ENCODE measurements at places on chromosomes 5 and 9.
A peak's percentile ranks its signal among the peaks of the same experiment; 100 is the strongest.

DNA sequence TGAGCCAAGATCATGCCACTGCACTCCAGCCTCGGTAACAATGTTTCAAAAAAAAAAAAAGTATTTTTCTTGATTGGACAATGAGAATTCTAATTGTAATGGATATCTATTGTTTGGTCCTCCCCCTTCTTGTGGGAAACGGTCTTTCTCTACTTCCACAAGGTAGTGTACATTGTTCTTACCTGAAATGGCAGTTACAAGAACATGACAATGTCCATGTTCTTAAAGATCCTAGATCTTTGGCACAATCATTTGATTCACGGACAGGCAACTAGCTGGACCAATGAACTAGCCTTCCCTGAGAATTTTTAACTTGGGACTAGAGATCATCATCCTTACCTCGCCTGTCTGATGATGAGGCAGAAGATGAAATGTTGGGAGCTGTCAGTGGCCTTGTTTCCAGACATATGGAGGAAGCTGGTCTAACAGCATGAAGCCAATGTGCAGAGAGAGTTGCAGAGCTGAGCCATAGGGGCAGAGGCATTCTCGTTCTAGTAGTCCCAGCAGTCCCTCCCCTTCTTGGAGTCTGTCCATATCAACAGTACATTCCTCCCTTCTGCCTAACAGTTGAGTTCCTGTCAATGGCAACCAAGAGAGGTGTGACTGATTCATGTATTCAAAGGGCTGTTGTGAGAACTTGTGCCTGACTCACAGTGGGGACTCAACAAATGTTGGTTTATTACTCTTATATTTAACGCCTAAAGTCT is 2.1 kb upstream of the MARCHF6 start:
- no peaks in the 10 kb centered on the region for H3K36me3 ChIP-seq
- H3K27ac ChIP-seq = no peak overlapping the region
- no peaks in the 10 kb centered on the region for H3K27me3 ChIP-seq
- no peak overlapping the region for H3K4me3 ChIP-seq

DNA sequence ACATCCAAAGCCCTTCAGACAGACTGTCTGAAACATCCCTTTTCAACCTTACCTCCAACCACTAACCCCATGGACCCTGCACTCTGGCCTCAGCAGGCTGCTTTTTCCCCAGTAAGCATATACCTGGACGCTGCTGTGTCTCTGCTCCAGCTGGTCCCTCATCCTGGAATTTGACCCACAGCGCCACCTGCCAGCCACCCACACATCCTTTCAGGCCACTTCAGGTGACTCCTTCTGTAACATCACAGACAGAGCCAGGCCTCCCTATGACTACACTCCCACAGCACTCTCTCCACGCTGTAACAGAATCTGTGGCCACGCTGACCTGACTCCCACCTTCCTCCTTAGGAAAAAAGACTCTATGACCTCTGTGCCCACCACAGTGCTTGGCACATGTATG is 3.4 kb downstream of the MGAT1 start:
- no peaks in the 10 kb centered on the region for H3K27me3 ChIP-seq
- H3K27ac ChIP-seq = peak overlapping the region; percentile 22
- peaks cover 10% of the 10 kb centered on the region for H3K4me1 ChIP-seq
- DNase-seq = no peak

GRCh38 chr5:172052450-172053236 is 46.2 kb upstream of the FBXW11 start:
- no peaks in the 10 kb centered on the region for H3K27me3 ChIP-seq
- peak overlapping the region; percentile 42 for H3K27ac ChIP-seq
- no peak for DNase-seq
- no peaks in the 10 kb centered on the region for H3K36me3 ChIP-seq

GRCh38 chr9:83537331-83538171 is 650 bp downstream of the FRMD3 start:
- H3K4me1 ChIP-seq = peaks cover 5% of the 10 kb centered on the region
- H3K27me3 ChIP-seq = no peaks in the 10 kb centered on the region
- peak overlapping the region; percentile 85 for H3K4me3 ChIP-seq
- no peak for DNase-seq
- H3K27ac ChIP-seq = no peak overlapping the region

DNA sequence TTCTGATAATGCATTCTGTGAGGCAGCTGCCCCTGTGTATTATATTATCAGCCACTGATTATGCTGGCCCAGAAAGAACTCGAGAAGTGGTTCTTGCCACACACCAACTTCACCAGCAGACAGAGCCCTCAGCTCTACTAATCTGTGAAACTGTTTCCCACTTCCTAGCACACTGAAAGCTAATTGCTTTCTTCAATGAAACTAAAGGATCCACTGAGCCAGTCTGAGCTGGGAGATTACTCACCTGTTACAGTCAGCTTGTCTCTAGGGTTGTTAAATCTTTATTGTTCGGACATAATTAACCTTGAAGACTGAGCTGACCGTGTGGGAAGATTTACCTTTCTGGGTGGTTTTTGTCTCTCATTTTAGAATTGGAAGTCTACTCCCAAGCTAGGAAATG is 263.2 kb downstream of the KCTD16 start:
- H3K4me1 ChIP-seq = no peaks in the 10 kb centered on the region
- H3K4me3 ChIP-seq = no peak overlapping the region
- H3K27me3 ChIP-seq = no peaks in the 10 kb centered on the region
- DNase-seq = no peak

- no peaks in the 10 kb centered on the region for H3K4me1 ChIP-seq
- no peaks in the 10 kb centered on the region for H3K36me3 ChIP-seq
- no peak overlapping the region for H3K27ac ChIP-seq
- H3K4me3 ChIP-seq = no peak overlapping the region
- H3K27me3 ChIP-seq = no peaks in the 10 kb centered on the region
These were observed 49.1 kb upstream of the EXOC3 start for GRCh38 chr5:393846-394275.

- H3K4me3 ChIP-seq = no peak overlapping the region
- no peak for DNase-seq
- H3K27ac ChIP-seq = no peak overlapping the region
- H3K36me3 ChIP-seq = no peaks in the 10 kb centered on the region
- no peaks in the 10 kb centered on the region for H3K4me1 ChIP-seq
- no peaks in the 10 kb centered on the region for H3K27me3 ChIP-seq
These were observed 9.6 kb downstream of the EPB41L4B start for GRCh38 chr9:109311286-109311685.

GRCh38 chr9:110076894-110077725 is 130.8 kb downstream of the C9orf152 start:
- no peaks in the 10 kb centered on the region for H3K27me3 ChIP-seq
- H3K27ac ChIP-seq = no peak overlapping the region
- no peak for DNase-seq

DNA sequence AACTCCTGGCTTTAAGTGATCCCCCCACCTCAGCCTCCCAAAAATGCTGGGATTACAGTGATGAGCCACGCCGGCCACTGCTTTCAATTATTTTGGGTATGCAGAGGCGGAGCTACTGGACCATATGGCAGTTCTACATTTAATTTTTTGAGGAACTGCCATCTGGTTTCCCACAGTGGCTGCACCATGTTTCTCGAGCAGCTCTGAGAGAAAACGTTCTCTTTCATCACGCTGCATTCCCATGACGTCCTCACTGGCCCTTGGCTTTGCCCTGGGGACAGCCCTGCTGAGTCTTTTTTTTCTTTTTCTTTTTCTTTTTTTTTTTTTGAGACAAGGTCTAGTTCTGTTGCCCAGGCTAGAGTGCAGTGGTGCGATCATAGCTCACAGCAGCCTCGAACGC is 35.5 kb upstream of the GRHPR start:
- H3K4me3 ChIP-seq = no peak overlapping the region
- H3K27ac ChIP-seq = no peak overlapping the region
- H3K27me3 ChIP-seq = no peaks in the 10 kb centered on the region
- no peaks in the 10 kb centered on the region for H3K4me1 ChIP-seq
- DNase-seq = no peak
- H3K36me3 ChIP-seq = no peaks in the 10 kb centered on the region

- DNase-seq = no peak
- H3K4me1 ChIP-seq = no peaks in the 10 kb centered on the region
- no peak overlapping the region for H3K27ac ChIP-seq
- no peaks in the 10 kb centered on the region for H3K27me3 ChIP-seq
- H3K4me3 ChIP-seq = no peak overlapping the region
- no peaks in the 10 kb centered on the region for H3K36me3 ChIP-seq
These were observed 1.8 kb upstream of the BHMT start for GRCh38 chr5:79109527-79110492.

- no peaks in the 10 kb centered on the region for H3K4me1 ChIP-seq
- no peaks in the 10 kb centered on the region for H3K36me3 ChIP-seq
- H3K4me3 ChIP-seq = no peak overlapping the region
These were observed 99.4 kb downstream of the TMEM215 start for GRCh38 chr9:32882705-32883104.

GRCh38 chr5:115778417-115778816 is 38.0 kb downstream of the CDO1 start:
- no peak overlapping the region for H3K27ac ChIP-seq
- no peaks in the 10 kb centered on the region for H3K4me1 ChIP-seq
- no peaks in the 10 kb centered on the region for H3K36me3 ChIP-seq
- DNase-seq = no peak
- no peak overlapping the region for H3K4me3 ChIP-seq

- DNase-seq = no peak
- H3K4me3 ChIP-seq = peak overlapping the region; percentile 89
- peak overlapping the region; percentile 80 for H3K27ac ChIP-seq
- H3K36me3 ChIP-seq = no peaks in the 10 kb centered on the region
These were observed 1.4 kb downstream of the ERGIC1 start for GRCh38 chr5:172835290-172835993.

- H3K27me3 ChIP-seq = no peaks in the 10 kb centered on the region
- H3K36me3 ChIP-seq = no peaks in the 10 kb centered on the region
- H3K4me1 ChIP-seq = no peaks in the 10 kb centered on the region
- H3K4me3 ChIP-seq = no peak overlapping the region
These were observed 440.5 kb downstream of the BRINP1 start for GRCh38 chr9:118928722-118929121.

DNA sequence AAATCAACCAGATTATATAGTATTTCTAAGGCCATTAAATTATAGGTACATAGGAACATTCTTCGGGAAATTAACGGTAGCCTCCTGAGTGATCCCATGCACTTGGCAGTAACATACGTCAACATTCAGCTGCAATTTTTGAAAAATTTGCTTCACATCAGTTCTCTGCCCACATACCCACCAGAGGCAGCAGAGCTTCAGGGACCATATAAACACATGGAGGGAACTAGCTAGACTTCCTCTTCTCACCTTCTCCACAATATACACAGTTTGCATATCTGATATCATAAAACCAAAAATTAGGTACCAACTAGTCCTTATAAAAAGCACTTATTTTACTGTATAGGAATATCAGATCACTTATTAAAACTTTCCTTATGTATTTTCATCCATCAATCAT is 4.8 kb downstream of the PSIP1 start:
- H3K27ac ChIP-seq = no peak overlapping the region
- no peaks in the 10 kb centered on the region for H3K27me3 ChIP-seq
- no peaks in the 10 kb centered on the region for H3K4me1 ChIP-seq
- H3K4me3 ChIP-seq = no peak overlapping the region
- no peaks in the 10 kb centered on the region for H3K36me3 ChIP-seq
- DNase-seq = no peak

- H3K36me3 ChIP-seq = no peaks in the 10 kb centered on the region
- peak; percentile 60 for DNase-seq
- H3K27ac ChIP-seq = peak overlapping the region; percentile 65
- H3K27me3 ChIP-seq = no peaks in the 10 kb centered on the region
- no peak overlapping the region for H3K4me3 ChIP-seq
These were observed 254.7 kb upstream of the SLC30A5 start for GRCh38 chr5:68839019-68839552.

GRCh38 chr5:74664551-74664950 is 20.5 kb upstream of the HEXB start:
- no peaks in the 10 kb centered on the region for H3K4me1 ChIP-seq
- no peak for DNase-seq
- no peak overlapping the region for H3K27ac ChIP-seq

- no peaks in the 10 kb centered on the region for H3K36me3 ChIP-seq
- H3K4me3 ChIP-seq = no peak overlapping the region
- no peaks in the 10 kb centered on the region for H3K27me3 ChIP-seq
- H3K4me1 ChIP-seq = no peaks in the 10 kb centered on the region
- DNase-seq = no peak
These were observed 148.3 kb upstream of the MOCS2 start for GRCh38 chr5:53257806-53258373.

- no peak for DNase-seq
- H3K4me3 ChIP-seq = no peak overlapping the region
- no peak overlapping the region for H3K27ac ChIP-seq
- H3K27me3 ChIP-seq = peaks cover 15% of the 10 kb centered on the region
- no peaks in the 10 kb centered on the region for H3K36me3 ChIP-seq
These were observed 30.5 kb upstream of the GADD45G start for GRCh38 chr9:89574309-89574708.

GRCh38 chr9:21082671-21083070 is 4.9 kb upstream of the IFNB1 start:
- H3K4me1 ChIP-seq = no peaks in the 10 kb centered on the region
- no peaks in the 10 kb centered on the region for H3K36me3 ChIP-seq
- no peak overlapping the region for H3K27ac ChIP-seq
- DNase-seq = no peak
- H3K27me3 ChIP-seq = no peaks in the 10 kb centered on the region

DNA sequence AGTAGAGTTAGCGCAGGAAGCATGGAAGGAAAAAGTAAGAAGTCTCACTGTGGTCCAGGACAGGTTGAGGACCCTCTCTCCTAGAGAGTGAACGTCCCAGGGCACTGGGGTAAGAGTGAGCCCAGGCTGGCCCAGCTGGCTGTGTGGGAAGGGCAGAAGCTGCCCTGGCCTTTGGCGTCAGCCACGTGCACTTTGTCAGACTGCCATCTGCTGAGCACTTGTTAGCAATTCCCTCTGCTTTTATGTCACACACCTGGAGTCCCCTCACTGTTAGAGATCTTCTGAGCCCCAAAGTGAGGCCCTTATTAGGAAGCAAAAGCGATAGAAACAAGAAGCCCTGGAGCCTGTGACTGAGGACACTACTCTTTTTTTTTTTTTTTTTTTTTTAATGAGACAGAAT is 79.1 kb downstream of the UGCG start:
- no peaks in the 10 kb centered on the region for H3K4me1 ChIP-seq
- no peaks in the 10 kb centered on the region for H3K36me3 ChIP-seq
- no peaks in the 10 kb centered on the region for H3K27me3 ChIP-seq

DNA sequence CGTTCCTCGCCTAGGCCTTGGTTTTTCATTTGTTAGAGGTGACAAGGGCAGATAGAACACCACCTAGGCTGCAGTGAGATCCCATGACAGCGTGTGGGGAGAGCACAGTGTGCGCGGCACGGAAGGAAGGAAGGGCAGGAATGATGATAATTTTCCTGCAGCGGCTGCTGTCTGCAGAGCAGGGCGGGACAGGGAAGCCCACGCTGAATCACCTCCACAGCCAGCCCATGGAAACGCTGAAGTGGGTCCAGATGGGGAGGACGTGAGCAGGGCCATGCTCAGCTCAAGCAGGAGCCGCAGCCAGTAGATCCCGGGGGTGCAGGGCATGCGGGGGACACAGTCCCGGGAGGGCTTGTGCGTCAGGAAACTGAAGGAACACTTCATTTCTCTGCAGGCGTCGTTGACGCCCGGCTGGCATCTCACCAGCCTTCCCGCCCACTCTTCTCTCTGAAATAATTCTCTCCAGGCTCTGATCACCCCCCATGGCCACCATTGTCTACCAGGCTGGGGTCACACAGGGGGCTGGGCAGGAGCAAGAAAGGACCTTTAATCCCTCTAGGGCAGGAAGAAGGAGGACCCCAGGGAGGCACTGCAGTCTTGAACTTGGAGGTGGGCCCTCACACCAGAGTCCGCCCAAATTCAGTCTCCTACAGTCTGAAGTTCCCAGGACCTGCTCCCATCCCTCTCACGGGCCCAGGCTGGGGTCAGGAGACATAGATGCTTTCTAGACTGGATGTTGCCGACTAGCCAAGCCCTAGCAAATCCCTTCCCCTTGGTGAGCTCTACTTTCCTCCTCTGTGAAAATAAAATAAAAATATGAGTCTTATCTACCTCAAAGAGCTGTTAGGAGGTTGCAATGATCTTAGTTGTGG is 20.9 kb upstream of the SYNPO start:
- no peaks in the 10 kb centered on the region for H3K36me3 ChIP-seq
- H3K27ac ChIP-seq = peak overlapping the region; percentile 73
- H3K4me1 ChIP-seq = peaks cover 4% of the 10 kb centered on the region
- H3K4me3 ChIP-seq = no peak overlapping the region
- no peaks in the 10 kb centered on the region for H3K27me3 ChIP-seq
- DNase-seq = no peak

All from breast epithelium (tissue), 4 donors.